ENCODE measurements at places on chromosomes 12 and 14.
A peak's percentile ranks its signal among the peaks of the same experiment; 100 is the strongest.

GRCh38 chr12:42819846-42820245, 230.3 kb upstream of the PRICKLE1 start:
- DNase-seq: no peak

- no peak for DNase-seq
Observed at GRCh38 chr12:41433460-41433859, 245.3 kb downstream of the PDZRN4 start.

GRCh38 chr12:123807670-123808069, 45.6 kb downstream of the DNAH10 start:
- peak; percentile 25 for DNase-seq

- no peak for DNase-seq
Observed at GRCh38 chr12:62351326-62351725, 91.1 kb downstream of the USP15 start.

- DNase-seq: peak; percentile 9
Observed at GRCh38 chr12:82660541-82661325, 26.0 kb upstream of the TMTC2 start.

- no peak for DNase-seq
Observed at GRCh38 chr14:36423430-36423829, 96.6 kb downstream of the NKX2-1 start.

DNA sequence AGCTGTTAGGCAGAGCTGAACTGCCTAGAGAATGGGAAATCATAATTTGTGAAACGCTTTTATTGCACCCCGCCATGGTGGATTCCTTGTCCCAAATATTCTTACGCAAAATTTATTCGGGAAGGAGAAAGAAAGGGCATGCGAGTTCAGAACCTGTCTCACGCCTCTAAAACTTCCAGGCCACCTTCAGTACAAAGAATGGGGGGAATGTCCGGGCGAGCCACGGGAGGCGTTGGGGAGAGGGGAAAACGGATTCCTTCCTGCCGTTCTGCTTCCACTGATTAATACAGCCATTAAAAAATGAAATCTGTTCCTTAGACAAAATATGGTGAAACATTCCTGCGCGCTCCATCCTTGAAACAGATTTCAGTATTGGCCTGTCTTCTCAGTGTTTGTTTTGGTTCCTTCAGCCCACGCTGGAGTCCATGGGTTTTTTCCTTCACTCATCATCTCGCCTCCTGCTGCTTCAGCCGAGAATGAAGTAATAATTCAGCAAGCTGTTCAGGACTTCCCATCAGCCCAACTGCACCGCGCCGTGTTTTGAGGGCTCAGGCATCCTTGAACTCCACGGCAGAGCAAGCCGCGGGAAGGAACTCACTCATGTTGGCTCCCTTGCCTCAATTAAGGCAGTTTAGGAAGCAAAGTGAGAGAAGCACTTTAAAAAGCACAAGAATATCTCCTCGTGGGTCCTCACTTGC, 47.7 kb upstream of the CDKN3 start:
- peak; percentile 39 for DNase-seq

DNA sequence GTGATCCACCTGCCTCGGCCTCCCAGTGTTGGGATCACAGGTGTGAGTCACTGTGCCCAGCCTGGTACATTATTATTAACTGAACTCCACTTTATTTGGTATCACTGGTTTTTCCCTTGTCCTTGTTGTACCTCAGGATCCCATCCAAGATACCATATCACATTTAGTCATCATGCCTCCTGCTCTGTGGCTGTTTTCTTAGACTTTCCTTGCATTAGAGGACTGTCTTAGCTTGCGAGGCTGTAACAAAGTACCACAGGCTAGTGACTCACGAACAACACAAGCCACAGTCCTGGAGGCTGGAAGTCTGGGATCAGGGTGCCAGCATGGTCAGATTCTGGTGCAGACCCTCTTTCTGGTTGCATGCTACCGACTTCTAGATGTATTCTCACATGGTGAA, 12.2 kb downstream of the KLC1 start:
- no peak for DNase-seq

- DNase-seq: peak; percentile 57
Observed at GRCh38 chr12:3137268-3137781, 60.1 kb downstream of the TSPAN9 start.
